ENCODE measurements at places on chromosomes 2 and 18.
A peak's percentile ranks its signal among the peaks of the same experiment; 100 is the strongest.

- DNase-seq = no peak
Measured at GRCh38 chr2:176699644-176700043, 430.4 kb downstream of the MTX2 start.

GRCh38 chr2:158644139-158644538 is 151.0 kb upstream of the DAPL1 start:
- no peak for DNase-seq

DNA sequence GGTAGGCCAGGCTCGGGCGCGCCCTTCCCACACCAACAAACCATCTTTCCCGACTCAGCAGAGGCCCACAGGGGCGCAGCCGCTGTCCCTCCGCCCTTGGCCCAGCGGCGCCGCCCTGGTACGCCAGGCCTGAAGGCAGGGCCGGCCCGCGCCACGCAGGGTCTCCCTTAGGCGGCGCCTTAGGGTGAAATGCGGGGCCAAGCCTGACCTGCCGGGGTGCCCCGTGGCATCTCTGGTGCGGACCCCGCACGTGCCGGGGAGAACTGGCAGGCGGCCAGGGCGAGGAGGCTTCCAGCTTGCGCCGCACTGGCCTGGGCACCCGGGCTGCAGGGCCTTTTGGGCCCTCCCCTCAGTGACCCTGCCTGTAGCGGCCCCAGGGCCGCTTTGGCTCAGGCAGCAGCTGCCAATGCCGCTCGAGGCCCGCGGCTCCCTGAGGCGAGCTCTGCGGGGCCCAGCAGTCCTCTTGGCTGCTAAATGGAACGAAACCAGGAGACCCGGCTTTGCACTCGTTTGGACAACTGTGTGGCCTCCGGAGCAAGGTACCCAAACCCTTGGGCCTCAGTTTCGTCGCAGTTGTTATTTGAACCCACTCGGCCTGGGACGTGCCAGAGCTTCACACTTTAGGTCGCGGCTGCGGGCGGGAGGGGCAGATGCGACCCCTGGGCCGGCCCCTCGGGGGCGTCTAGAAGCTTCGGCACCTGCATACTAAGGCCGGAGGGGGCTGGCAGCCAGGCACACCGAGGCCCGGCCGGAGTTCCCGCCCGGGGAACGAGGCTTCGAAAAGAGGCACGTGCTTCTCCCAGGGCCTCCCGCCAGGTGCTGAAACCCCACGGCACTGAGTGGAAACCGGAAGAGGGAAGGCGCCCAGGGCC is 8.5 kb downstream of the OTX1 start:
- no peak for DNase-seq

DNA sequence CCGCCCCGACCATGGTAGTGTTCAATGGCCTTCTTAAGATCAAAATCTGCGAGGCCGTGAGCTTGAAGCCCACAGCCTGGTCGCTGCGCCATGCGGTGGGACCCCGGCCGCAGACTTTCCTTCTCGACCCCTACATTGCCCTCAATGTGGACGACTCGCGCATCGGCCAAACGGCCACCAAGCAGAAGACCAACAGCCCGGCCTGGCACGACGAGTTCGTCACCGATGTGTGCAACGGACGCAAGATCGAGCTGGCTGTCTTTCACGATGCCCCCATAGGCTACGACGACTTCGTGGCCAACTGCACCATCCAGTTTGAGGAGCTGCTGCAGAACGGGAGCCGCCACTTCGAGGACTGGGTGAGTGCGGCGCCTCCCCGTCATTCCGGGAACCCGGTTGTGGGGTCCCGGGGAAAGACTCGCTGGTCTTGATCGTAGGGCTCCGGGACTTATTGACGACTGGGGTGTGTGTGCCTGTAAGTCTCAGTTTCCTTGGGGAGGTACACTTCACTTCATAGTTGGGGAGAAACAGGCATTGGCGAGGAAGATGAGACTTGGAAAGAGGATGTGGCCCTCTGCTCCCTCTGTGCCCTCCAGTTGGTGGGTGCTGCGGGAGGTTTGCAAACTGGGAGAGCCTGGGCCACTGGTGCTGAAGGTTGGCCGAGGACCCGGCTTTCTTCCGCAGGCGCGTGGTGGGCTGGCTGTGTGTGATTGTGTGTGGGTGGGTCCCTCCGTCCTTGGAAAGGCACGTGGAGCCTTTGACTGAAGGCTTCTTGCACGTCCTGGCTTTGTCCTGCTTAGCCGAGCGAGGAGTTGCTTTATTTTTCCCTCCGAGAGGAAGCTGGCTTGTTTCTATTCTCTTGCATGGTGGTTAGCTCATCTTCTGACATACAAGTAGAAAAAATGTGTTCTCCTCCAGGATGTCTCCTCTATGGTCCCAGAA is 886 bp downstream of the PRKCE start:
- no peak for DNase-seq

GRCh38 chr18:2857491-2858131 is 10.8 kb downstream of the EMILIN2 start:
- DNase-seq = no peak

DNA sequence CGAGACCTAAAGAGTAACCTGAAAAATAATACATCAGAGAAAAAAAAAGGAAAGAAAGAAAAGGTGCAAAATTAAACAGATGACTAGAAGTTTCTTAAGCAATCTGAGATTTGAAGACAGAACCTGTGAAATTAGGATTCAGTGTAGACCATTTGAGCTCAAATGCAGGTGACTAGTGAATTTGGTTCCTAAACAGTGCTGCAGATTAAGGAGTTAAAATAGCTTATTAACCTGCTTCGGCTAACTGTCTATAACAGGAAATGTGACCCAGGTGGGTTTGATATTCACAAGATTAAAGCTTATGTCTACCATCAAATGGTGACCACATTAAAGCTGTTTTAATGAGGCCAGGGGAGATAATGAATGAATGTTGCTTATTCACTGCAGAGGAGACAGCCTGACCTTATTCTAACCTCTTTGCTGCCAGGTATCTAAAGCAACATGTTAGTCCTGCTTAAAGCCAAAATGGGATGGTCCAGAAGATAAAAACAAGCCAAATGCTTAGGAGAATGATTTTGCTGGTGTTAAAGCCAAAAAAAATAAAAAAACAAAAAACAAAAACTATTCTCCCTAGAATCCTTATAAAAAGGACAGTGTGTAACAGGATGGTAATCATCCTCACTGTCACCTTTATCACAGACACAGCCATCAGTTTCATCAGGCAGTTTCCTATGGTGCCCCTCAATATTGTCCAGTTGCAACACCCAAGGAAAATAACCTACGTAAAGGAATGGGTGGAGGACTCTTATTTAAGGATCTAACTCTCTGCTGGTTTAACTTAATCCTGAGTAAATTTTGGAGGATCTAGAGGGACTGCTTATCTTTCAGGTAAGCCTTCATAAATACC is 769.0 kb upstream of the ZEB2 start:
- DNase-seq = no peak

GRCh38 chr2:108621087-108621559 is 86.9 kb downstream of the LIMS1 start:
- DNase-seq = peak; percentile 56

GRCh38 chr2:3636586-3637310 is 21.3 kb upstream of the ALLC start:
- DNase-seq = no peak

GRCh38 chr2:26458365-26459042 is 19.4 kb downstream of the OTOF start:
- no peak for DNase-seq

- no peak for DNase-seq
Measured at GRCh38 chr2:219198974-219199373, 7.6 kb upstream of the ZFAND2B start.

GRCh38 chr2:99834426-99834825 is 308.0 kb downstream of the AFF3 start:
- no peak for DNase-seq

- no peak for DNase-seq
Measured at GRCh38 chr2:133004623-133005022, 334.6 kb upstream of the LYPD1 start.

GRCh38 chr18:9871244-9871746 is 14.5 kb upstream of the TXNDC2 start:
- DNase-seq = no peak

DNA sequence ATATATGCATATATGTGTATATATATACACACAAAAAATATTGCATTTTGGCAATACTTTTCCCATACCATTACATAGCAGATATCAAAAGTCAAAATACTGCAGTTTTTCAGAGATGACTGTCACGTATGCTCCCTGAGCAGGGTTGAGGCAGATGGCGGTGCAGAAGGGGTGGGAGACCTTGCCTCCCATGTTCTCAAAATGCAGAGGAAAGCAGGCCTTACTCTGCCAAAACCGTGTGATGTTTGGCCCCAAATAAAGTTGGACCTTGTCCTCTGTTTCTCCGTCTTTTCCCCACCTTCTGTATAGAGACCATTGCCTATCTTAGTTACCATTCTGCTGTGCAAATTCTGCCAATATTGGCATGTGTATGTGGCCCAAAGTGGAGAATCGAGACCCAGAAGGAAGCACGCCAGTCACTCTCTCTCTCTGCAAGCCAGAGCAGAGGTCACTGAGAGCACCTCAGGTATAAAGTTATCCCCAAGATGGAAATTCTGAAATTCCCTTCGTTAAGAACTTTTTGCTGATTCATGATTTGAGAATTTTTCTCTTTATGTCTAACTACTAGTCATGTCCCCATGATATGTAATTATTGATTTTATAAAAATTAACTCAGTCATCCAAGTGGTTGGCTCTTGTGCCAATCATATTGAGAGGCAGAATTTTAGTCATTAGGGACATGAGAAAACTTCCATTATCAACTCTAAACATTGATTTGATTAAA is 898.8 kb downstream of the EPHA4 start:
- DNase-seq = no peak

- no peak for DNase-seq
Measured at GRCh38 chr18:3037423-3037915, 24.5 kb upstream of the LPIN2 start.

DNA sequence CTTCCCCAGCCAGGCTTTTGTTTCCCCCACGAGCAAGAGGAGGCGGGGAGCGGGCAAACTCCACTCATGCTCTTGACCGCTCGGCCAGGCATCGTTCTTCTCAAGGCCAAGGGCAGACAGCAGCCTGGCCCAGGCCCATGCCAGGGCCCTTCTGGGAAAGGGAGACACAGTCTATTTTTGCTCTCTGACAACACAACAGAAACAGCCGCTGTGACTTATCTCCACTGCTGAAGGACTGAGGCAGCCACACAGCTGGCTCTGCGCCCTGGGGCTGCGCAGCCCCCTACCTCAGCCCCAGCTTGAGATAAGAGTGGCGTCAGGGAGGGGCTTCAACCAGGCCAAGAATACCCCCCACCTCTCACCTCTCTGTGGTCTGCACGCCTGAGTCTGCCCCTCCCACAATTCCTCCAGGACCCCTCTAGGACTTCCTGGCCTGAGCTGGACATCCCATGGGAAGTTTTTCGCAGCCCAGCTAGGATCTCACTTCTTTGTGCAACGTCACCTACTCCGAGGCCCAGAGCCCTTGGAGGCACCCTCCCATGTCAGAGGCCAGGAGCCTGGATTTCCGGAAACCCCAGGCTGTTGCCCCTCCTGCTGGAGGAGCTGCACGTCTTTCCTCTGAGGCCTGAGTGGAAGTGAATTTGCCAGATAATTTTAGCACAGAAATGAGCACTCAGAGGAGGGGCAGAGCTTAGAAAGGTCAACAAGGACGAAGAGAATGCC is 118.9 kb upstream of the OTOS start:
- no peak for DNase-seq

GRCh38 chr2:88048541-88048940 is 7.0 kb downstream of the KRCC1 start:
- no peak for DNase-seq

DNA sequence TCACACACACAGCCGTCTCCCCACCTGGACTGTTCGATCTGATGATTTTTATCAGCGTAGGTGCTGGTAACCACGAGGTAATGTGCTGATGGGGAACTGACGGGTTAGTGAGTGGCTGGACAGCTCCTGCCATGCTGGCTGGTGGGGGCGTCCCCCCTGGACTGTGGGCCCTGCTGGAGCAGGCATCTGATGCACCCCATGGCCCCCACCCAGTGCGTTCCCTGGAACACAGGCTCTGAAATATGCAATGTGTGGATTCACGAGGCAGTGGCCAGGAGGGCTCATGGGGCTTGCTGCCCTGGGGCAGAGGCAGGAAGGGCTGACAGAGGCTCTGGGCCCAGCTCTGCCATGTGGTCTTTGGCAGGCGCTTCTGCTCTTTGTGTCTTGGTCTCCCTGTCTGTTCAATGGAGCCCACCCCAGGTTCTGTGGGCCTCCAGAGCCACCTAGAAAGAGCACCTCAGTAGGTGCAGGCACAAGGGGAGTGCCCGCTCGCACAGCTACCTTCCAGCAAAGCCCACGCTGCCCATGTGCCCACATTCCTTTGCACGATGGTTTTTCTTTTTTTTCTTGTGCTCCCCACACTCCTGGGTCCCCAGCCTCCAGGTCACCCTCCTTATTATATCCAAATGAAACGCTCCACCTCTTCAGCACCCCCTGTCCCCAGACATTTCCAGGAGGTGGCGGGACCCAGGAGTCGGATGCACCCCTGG is 10.3 kb upstream of the PXDN start:
- no peak for DNase-seq

DNA sequence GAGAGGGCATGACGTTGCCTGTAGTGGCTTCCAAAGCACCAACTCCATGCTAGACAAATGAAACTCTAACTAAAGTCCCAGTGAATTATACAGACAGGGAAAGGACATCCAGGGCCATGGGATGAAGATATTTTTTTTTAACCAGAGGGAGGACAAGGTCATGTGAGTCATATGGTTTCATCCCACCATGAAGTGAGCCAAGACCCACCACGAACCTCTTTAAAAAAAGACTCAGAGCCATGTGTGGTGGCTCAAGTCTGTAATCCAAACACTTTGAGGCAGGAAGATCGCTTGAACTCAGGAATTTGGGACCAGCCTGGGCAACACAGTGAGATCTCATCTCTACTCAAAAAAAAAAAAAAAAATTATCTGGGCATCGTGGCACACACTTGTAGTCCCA is 115.2 kb downstream of the LIPG start:
- no peak for DNase-seq

- DNase-seq = no peak
Measured at GRCh38 chr2:128311755-128312341, 6.8 kb downstream of the HS6ST1 start.

GRCh38 chr18:37630334-37630733 is 64.7 kb upstream of the CELF4 start:
- no peak for DNase-seq

DNA sequence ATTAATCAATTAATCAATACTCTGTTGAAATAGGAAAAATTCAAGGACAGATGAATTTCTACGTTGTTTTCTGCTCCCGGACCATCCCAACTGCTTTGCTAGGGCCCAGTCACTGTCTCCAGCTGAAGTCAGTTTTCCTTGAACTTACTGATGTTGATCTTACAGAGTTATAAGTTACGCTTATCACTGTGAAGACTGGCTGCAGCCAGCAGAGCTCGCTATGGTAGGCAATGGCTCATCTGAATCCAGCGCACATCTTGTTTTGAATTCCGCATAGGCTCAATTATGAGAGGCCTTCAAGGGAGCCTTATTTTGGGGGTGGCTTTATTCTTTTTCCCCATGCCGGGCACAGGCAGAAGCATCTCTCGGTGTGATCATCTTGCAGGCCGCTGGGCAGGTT is 2.7 kb downstream of the MC2R start:
- no peak for DNase-seq
